K562 (cell line): ENCODE measurements at places on chromosomes 6 and 20. TPM values are rescaled to one million over a fixed set of nuclear protein-coding genes. Genes with fewer than 3 reads are reported as not detected.

- no peak for DNase-seq
Observed at GRCh38 chr6:143543435-143543834, 31.9 kb upstream of the FUCA2 start.

- no peak for DNase-seq
Observed at GRCh38 chr6:107493158-107494057, 3.5 kb downstream of the SOBP start.

DNA sequence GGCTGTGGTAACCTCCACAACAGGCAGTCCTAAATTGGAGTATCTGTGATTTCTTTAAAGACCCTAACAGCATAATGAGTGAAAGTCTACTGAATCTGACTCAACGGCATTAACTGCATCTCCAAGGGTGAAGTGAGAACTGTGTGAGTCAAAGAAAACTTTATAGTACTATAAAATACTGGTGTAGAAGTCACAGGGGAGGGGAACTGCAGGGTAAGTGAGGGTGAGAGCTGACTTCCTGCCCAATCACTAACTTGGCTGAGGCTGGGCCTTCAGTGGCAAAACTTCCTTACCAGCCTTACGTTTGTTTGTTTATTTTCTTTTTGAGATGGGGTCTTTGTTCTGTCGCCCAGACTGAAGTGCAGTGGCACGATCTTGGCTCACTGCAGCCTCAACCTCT, 109.8 kb downstream of the PTPRK start:
- DNase-seq: no peak

- no peak for DNase-seq
Observed at GRCh38 chr6:105573138-105573537, 170.3 kb upstream of the PREP start.

- DNase-seq: no peak
Observed at GRCh38 chr20:37516811-37517750, 4.0 kb upstream of the NNAT start.

Gene CYP24A1
- not detected in 2 replicates for polyA plus RNA-seq

GRCh38 chr6:35195120-35195780, 18.5 kb upstream of the SCUBE3 start:
- DNase-seq: peak; percentile 78

- DNase-seq: no peak
Observed at GRCh38 chr6:13397359-13398068, 69.2 kb upstream of the TBC1D7 start.

- no peak for DNase-seq
Observed at GRCh38 chr6:132758689-132759088, 985 bp upstream of the VNN2 start.

GRCh38 chr20:15913391-15914025, 659.7 kb downstream of the KIF16B start:
- no peak for DNase-seq

Gene HLA-DOB
- polyA plus RNA-seq: 1.8 and 3.2 TPM in 2 replicates

DNA sequence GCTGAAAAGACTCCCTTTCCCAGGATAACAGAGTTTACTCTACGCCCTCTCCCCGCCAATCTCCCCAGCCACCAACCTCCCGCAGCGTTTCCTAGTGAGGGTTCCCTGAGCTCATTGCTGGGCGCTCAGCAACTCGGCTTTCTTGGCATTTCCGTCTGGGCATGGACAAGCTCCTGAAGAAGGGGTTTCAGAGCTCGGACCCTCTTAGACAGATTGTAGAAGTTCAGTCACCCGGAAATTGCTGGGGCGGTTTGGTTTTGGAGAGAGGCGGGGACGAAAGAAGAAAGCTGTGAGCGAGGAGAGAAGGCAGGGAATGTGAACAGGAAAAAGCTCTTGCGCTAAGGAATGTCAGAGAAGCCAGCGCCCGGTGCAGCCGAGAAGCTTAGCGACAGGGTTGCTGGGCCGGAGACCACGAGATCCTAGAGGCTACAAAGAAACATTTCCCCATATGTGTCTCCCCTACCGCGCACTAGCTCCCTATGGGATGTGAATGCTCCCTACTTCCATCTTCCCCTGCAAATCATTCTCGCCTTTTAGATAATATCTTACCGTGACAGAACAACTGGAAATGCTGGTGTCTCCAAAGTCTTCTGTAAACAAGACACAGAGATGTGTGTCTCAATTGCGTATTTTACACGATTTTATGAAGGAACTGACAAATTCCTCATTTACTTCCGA, 15.8 kb downstream of the POM121L2 start:
- peak; percentile 29 for DNase-seq

DNA sequence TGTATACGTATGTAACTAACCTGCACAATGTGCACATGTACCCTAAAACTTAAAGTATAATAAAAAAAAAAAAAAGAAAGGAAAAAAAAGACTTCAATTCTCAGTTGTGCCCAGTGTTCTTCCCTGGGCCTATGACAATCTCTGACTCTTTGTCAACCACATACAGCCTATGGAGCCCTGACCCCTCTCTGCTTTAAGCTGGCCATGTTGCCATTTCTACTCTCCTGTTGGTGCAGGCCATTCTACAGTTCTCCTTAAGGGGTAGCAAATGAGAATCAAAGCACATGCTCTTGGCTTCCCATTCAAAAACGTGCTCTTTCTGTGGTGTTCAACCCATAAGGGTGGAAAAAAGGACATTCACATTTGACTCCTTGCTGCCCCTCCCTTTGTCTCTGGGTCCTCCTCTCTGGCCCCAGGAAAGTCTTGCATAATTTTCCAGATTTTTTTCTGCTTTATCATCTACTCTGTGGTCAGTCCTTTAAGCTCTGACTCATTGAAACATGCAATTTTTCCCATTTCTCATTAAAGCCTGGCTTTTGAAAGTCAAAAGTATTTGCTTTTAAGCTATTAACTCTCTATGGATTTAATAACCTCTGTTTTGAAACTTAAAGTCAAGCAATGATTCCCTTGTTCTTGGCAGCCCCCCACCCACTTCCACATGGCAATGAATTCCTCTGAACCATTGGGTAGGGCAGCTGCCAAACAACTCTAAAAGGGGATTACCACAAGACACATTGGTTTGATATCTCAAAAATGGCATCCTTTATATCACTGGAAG, 208.6 kb upstream of the MCHR2 start:
- no peak for DNase-seq

Gene LBP
- not detected in 2 replicates for polyA plus RNA-seq

GRCh38 chr6:27662769-27663168, 189.9 kb upstream of the ZNF184 start:
- DNase-seq: no peak

Gene CDH26
- 0.12 and 0.13 TPM in 2 replicates for polyA plus RNA-seq

DNA sequence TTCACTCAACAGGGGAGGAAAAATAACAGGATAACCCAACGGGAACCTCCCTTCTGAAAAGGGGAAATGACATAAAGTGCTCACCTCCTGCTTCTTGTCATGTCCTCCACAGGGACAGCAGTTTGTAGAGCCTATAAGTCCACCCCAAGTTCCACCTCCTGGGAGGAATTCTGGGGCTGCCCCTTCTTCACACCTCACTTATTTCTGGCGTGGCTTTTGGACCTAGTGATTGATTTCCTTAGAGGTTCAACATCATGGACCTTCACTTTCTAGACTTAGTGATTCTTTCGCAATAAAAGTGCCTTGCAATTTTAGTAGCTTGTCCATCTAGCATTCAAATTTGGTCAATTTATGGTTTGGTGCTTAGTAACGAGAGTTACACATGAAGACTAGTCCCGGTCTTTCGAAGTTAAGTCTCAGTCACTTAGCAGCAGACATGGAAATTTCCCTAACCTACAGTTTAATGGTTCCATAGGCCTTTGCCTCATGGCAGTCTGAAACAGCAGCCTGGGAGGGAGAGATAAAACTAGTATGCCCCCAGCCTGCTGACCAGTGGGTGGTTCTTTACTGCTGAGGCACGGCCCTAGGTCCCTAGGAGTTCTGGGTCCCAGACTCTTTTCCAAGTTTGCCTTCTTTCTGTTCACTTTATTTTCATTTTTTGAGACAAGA, 59.2 kb upstream of the CDKAL1 start:
- peak; percentile 79 for DNase-seq

GRCh38 chr6:35406711-35407485, 45.2 kb upstream of the FANCE start:
- no peak for DNase-seq

Gene DBNDD2
- 62.3 and 62.5 TPM in 2 replicates for polyA plus RNA-seq

DNA sequence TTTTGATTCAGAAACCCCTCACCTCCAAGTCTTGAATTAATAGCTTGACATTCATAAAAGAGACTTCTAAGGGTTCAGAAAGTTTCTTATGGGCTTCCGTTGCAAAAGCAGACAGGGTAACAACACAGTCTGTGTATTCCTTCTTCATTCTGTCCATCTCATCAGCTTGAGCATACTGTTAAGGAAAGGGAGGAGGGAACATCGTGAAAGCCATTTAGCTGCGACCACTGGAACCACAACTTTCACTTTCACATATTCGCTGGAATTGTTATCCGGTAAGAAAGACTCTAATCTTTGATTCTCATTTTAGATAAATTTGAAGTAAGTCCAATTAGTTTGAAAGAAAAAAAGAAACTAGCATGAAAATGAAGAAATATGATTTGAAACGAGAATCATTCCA, 174.4 kb downstream of the SYNE1 start:
- no peak for DNase-seq

GRCh38 chr6:53751417-53751816, 43.4 kb upstream of the LRRC1 start:
- no peak for DNase-seq

DNA sequence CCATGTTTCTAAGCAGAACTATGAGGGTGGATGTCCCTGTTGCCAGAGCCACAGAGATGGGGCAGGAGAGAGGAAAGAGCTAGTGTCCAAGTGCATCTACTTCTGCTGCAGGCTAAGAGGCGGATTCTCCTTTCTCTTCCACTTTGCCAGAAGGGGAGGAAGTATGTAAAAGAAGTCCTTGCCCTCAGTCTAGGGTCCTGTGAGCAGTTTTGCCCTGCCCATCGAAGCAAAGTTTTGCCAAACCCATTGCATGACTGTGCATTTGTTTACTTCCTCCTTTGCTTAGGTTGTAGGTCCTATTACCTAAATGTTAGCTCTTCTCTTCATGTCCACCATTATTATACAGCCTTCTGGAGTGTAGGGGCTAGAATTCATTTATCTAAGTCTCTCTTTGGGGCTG, 106.2 kb upstream of the ARMC2 start:
- DNase-seq: no peak

Gene SMOC2
- 1.0 and 1.1 TPM in 2 replicates for polyA plus RNA-seq

GRCh38 chr20:63103402-63104311, 96.9 kb upstream of the BHLHE23 start:
- DNase-seq: no peak

Gene SENP6
- polyA plus RNA-seq: 42.2 and 46.8 TPM in 2 replicates

Gene ADTRP
- 12.9 and 16.4 TPM in 2 replicates for polyA plus RNA-seq

Gene HLA-DRB5
- polyA plus RNA-seq: not detected in 2 replicates

- no peak for DNase-seq
Observed at GRCh38 chr6:151716526-151716932, 91.0 kb upstream of the ESR1 start.

Gene SRMS
- polyA plus RNA-seq: not detected in 2 replicates

DNA sequence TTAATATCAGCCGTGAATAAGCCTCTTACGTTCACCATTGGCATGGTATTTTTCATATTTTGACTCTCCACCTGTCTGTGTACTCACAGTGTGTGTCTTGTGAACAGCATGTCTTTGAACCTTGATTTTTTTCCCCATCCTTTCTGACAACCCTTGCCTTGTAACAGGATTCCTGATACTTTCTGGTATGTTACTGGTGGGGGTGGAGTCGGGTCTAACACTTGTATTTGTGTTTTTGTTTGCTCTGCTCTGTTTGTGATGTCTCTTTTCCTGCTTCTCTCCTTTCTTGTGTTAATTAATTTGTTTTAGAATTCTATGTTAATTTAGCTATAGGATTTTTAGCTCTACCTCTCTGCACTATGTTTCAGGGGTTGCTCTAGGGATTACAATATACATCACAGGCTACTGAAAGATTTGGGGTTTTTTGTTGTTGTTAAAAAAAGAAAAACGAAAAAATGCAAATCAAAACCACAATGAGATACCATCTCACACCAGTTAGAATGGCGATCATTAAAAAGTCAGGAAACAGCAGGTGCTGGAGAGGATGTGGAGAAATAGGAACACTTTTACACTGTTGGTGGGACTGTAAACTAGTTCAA, 245.1 kb downstream of the CDH4 start:
- DNase-seq: no peak

DNA sequence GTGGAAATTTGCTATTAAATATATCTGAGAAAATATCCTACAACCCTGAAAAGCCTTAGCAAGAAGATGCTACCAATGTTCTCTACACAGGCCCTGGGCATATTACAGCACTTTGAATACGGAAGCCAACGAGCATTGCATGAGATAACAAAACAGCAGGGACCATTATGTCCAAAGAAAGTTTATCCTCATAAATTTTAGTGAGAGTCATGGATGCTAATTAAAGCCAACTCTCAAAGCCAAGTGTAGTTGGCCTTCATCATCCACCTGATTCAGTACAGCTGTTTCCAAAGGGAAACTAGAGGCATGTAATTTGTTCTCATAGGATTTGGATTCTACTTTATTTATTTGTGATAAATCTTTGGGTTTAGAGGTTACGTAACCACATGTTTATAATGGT, 564.8 kb downstream of the RFPL4B start:
- no peak for DNase-seq

GRCh38 chr6:87350516-87350915, 5.9 kb downstream of the C6orf163 start:
- DNase-seq: no peak

- DNase-seq: peak; percentile 66
Observed at GRCh38 chr20:47272893-47273590, 83.5 kb downstream of the ZMYND8 start.

- DNase-seq: no peak
Observed at GRCh38 chr6:53496797-53497375, 48.0 kb downstream of the GCLC start.

Gene DXO
- polyA plus RNA-seq: 31.9 and 35.1 TPM in 2 replicates

DNA sequence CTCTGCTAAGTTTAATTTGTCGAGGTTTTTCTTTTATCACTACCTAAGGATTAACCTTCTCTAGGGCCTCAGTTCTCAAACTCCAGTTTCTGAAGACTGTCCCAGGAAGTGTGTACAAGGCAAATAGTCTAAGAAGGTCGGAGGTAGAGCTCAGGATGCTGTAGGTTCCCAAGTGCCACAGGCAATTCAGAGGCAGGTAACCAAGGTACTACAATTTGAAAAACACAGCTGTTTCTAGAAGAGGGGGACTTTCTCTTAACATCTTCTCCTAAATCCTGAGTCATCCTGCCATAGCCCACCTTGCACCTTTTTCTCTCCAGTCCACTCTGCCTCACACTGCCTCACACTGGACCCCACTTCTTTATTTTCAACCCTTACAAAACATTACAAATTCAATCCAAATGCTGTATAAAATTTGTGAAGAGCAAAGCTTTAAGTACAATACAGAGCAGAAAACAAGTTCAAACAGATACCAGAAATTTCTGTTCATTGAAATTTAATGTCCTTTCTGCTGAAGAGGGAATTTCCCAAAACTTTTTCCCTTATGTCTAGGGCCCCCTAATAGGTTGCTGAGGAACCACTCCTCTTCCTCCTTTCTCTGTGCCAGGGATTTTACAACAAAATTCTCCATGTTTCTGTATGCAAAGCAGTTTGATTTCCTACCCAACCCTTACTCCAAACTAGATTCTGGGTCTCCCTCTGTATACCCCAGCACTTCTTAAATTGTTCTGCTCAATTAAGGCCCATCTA, 43.0 kb downstream of the FRK start:
- DNase-seq: no peak

Gene RAE1
- 33.7 and 62.4 TPM in 2 replicates for polyA plus RNA-seq
